ENCODE measurements at places on chromosomes 11 and 22.
A peak's percentile ranks its signal among the peaks of the same experiment; 100 is the strongest.

GRCh38 chr11:88398791-88399570 lies 61.4 kb upstream of the CTSC start:
- DNase-seq, result no peak

DNA sequence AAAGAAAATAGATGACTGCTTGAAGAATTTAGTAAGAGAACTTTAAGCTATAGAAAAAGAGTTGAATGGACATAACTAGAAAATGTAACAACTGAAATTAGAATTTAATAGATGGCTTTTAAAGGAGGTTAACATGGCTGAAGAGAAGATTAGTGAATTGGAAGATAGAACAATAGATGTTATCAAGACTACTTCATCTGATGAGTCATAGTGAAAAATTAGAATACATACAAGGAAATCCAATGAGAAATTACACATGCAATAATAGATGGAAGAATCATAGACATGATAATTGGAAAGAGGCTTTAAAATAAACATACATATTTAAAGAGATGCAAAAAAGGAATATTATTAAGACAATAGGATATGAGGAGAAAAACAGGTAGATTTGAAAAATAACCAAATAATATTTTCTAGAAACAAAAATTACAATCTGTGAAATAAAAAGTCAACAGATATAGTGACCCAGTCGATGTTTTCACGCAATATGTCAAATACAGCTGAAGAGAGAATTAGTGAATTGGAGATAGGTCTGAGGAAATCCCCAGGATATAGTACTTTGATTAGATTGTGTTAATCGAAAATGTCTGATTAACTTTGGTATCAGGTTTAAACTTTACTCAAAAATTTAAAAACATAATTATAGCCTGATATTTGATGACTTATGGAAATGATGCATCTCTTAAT lies 28.2 kb downstream of the CAT start:
- DNase-seq, result no peak

GRCh38 chr22:45310331-45310976 lies 720 bp downstream of the FAM118A start:
- DNase-seq, result no peak

DNA sequence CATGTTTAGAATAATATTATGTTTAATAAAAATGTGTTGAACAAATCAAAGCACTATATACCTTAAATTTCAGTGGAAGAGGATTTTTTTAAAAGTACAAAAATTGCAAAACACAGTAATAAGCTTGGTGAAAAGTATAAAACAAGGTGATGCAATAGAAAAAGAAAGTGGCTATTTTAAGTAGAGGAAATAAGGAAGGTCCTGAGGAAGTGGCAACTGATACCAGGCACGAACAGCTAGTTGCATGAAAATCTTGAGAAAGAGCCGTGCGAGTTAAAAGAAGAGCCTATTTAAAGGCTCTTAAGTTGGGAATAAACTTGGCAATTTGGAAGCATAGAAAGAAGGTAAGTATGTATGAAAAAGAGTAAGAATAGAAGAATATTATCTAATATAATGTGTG lies 1679.3 kb downstream of the LRRC4C start:
- DNase-seq, result no peak

DNA sequence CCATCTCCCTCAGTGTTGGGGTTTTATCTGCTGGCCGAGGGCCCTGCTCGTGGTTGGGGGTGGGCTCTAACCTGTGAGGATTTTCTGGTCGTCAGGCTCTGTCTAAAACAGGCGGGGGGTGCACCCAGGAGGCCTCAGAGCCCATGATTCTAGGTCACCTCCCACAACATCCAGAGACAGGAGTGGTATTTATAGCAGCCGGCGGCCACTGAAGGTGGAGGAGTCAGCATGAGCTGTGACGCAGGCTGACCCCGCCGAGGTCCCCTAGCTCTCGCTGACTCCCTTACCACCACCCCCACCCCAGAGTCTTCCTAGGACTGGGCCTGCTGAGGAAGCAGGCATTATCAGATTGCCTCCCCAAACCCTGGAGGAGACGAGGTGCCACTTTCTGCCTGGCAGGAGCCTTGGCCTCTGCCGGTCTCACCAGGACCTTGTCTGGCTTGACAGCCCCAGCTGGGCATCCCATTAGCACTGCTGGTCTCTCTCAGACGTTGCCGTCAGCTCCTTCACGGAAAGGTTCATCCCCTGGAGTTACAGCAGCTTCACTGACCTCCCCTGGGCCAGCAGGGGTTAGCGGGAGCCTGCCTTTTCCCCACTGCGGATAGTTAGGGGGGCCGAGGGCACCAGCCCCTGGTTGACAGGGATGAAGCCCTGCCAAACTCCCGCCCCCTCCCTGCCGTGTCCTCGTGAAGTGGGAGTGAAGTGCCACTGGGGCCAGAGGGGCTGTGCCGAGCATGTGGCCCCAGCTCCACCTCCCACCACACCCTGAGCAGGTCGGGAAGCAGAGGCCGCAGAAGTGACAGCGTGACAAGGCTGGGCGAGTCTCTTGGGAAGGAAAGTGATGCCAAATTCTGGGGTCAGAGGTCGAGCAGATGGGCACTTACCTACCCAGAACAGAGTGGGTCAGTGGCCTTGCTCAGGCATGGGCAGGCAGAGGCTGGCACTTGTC lies 26.5 kb downstream of the DAGLA start:
- no peak for DNase-seq

DNA sequence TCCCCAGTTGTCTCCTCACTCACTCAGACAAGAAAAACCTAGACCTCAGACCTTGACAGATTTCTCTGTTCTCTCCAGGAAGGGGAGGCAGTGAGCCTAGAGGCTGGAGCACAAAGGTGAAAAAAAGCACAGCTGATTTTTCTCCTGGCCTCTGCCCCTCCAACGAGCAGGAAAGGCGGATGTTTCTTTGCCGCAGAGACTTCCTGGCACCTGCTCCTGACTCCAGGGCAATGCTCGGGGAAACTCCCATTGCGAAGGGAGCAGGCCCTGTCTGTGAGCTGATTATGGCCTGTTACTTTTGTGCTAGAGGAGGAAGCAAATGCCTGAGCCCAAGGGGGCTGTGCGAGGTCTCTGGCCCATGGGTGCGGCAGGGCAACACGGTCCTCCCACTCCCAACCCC lies 25.4 kb downstream of the MS4A10 start:
- DNase-seq, result no peak

DNA sequence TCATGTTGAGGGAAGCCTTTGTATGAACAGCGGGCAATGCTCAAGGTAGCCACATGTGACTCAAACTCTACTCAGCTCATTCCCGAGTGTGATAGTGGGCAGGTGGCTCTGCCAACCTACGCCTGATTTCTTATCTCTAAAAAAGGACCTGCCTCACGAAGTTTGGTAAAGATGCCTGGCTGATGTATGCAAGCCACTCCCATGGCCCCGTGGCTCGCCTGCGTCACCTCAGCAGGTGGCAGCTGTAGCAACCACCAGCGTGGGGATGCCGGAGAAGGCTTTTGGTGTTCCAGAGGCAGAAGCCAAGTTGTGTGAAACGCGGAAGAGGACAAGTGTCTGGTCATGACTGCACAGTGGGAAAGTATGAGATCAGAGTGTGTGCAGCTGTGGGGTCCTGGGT lies 5.4 kb downstream of the FADS2 start:
- DNase-seq, result peak; percentile 17

- peak; percentile 56 for DNase-seq
Measured at GRCh38 chr11:96267496-96268032, 75.4 kb downstream of the MAML2 start.

GRCh38 chr11:44329472-44330230 lies 19.7 kb upstream of the ALX4 start:
- DNase-seq, result no peak

DNA sequence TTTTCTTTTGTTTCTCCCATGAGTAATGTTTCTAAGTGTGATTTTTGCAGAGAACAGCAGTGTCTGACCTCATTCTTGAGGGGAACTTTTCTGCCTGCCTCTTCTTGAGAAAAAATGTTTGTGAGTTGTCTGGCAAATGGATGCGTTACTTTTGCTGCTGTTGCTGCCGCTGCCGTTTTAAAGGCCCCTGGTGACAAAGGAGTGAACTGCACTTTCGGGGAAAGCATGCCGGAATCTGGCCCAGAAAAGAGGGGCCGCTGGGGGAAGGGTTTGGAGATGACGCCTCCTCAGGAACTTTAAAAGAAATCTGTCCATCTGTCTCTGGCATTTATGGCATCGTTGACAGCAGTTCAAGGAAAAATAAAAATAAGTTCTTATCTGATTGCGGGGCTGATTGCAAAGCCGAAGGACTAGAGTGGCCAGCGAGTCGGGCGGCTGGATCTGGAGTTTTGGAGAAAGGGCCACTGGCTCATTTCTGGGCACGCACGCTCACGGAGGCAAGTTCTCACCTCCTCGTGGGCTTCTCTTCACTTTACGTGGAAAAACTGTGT lies 16.5 kb downstream of the ZBTB16 start:
- DNase-seq, result peak; percentile 60

GRCh38 chr11:7514099-7514591 lies 346 bp downstream of the PPFIBP2 start:
- DNase-seq, result no peak

- DNase-seq, result no peak
Measured at GRCh38 chr11:34280945-34281872, 76.6 kb downstream of the ABTB2 start.
